Choroid plexus epithelial cell (primary cell): ENCODE measurements at places on chromosomes 1 and 21.

DNA sequence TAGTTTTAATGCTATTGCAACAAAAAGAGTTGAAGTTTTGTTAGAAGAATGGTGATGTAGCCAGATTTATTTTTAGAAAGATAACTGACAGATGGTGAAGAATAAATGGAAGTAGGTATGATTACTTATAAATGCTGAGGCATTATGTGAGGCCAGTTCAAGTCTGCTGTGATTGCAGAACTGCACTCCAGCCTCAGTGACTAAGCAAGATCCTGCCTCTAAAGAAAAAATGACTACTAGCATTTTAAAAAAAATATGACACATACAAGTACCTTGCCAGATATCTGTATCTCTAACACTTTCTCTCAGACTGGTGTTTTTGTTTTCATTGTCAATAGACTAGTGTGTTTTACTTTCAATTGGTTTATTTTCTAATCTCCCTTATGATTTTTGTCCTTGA lies 1242.4 kb upstream of the ADGRL4 start:
- DNase-seq, result peak; percentile 16

DNA sequence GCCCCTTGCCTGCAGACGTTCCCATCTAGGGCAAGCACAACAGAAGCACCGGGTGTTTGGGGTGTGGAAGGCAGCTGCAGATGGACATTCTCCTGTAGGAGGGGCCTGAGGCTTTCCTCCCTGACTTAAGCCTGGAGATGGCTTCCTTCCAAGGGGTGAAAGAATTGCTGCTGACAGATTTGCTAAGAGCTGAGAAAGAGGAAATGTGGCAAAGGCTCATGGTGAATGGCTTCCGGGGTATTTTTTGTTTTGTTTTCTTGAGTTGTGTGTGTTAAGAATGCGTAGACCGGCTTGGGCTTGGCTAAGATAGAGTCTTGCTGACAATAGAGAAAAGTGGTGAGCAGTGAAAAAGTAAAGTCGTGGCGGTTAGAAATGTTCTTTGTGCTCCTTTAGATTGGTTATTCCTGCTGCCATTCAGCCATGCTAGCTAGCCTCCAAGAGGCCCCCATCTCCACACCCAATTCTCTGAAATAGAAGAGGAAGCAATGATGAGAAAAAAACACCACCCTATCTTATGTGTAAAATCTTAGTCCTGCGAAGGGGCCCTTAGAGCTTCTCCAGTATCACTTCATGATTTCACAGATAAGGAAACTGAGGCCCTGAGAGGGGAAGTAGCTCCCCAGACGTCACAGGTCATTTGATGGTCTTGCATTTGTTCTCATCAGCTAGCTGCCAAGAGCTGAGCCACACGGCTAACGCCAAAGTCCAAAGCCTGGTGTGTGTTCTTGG lies 36.9 kb downstream of the EIF2D start:
- peak; percentile 94 for DNase-seq

- DNase-seq, result peak; percentile 37
Measured at GRCh38 chr1:184242507-184242943, 144.3 kb upstream of the C1orf21 start.

- DNase-seq, result peak; percentile 87
Measured at GRCh38 chr21:16420031-16420724, 690.4 kb downstream of the USP25 start.

GRCh38 chr1:16137890-16138467 lies 17.9 kb downstream of the EPHA2 start:
- no peak for DNase-seq

DNA sequence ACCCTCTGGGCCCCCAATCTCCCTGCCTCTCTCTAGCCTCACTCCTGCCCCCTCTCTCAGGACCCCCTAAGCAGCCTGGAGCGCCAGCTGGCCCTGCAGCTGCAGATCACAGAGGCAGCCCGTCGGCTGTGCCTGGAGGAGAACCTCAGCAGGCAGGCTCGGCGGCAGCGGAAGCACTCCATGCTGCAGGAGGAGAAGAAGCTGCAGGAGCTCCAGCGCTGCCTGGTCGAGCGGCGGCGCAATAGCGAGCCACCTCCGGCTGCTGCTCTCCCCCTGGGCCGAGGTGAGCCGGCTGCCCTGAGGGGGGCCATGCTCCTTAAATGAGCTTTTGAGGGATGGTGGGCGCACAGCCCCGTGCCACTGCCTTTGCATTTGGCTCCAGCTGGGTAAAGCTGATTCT lies 6.2 kb downstream of the INAVA start:
- no peak for DNase-seq

GRCh38 chr21:38140207-38140903 lies 116.4 kb upstream of the KCNJ15 start:
- peak; percentile 59 for DNase-seq

DNA sequence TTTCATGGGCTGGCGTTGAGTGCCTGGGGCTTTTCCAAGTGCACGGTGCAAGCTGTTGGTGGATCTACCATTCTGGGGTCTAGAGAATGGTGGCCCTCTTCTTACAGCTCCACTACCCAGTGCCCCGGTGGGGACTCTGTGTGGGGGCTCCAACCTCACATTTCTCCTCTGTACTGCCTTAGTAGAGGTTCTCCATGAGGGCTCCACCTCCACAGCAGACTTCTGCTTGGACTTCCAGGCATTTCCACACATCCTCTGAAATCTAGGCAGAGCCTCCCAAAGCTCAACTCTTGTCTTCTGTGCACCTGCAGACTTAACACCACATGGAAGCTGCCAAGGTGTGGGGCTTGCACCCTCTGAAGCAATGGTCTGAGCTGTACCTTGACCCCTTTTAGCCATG lies 82.1 kb downstream of the CCDC18 start:
- DNase-seq, result no peak

GRCh38 chr1:116232989-116233514 lies 121.9 kb downstream of the MAB21L3 start:
- peak; percentile 2 for DNase-seq

- peak; percentile 40 for DNase-seq
Measured at GRCh38 chr21:34595457-34595856, 19.5 kb downstream of the RCAN1 start.

GRCh38 chr1:99171184-99171813 lies 93.0 kb upstream of the PLPPR4 start:
- DNase-seq, result no peak

DNA sequence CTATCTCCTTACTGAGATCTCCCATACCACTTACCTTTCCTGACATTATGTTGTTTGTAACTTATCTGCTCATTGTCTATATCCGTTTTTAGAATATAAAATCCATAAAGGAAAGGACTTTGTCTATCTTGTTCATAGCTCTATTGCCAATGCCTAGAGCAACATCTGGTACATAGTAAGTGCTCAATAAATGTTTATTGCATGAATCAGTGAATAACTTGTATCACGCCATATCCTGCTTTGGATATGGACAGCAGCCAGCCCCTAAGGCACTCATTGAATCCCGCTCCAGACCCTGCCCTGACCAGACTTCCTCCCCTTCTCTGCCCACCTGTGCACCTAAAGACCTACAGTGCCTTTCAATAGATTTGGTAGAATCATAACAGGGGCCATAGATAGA lies 298.1 kb upstream of the PLXNA2 start:
- DNase-seq, result no peak

- DNase-seq, result no peak
Measured at GRCh38 chr1:8107897-8108296, 81.8 kb upstream of the ERRFI1 start.

- peak; percentile 46 for DNase-seq
Measured at GRCh38 chr1:70518106-70518505, 107.0 kb downstream of the CTH start.

DNA sequence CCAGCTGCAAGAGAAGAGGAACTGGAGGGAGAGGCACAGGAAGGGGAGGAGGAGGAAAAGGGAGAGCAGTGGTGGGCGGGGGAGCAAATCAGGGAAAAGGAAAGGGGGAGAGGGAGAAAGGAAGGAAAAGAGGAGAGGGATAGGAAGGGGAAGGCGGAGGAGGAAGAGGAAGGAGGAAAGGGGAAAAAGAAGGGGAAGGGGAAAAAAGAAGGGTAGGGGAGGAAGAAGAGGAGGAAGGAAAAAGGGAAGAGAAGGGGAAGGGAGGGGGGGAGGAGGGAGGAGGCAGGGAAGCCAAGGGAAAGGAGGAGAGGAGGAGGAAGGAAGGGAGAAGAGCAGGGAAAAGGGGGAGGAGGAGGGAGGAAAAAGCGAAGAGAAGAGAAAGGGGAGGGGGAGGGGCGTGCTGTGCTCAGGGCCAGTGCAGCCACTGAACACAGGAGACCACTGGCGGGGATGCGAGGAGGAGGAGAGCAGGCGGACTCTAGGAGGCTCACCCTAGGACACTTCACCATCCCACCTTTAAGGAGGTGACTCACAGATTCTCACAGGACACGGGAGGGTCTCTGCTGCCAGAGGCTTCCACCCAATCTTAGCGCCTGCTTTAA lies 33.1 kb downstream of the PGBD5 start:
- DNase-seq, result no peak
